ENCODE measurements at places on chromosomes 1 and 21.

- no peak for DNase-seq
These were observed 79.9 kb downstream of the DMRTA2 start for GRCh38 chr1:50343323-50343722.

DNA sequence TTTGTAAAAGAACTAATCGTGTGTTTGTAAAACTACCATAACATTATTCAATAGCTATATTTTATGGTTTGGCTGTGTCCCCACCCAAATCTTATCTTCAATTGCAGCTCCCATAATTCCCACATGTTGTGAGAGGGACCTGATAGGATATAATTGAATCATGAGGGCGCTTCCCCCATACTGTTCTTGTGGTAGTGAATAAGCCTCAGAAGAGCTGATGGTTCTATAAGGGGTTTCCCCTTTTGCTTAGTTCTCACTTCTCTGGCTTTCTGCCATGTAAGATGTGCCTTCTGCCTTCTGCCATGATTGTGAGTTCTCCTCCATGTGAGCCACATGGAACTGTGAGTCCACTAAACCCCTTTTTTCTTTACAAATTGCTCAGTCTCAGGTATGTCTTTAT lies 1372.3 kb downstream of the AMY1C start:
- no peak for DNase-seq

GRCh38 chr1:168598892-168599291 lies 22.5 kb downstream of the XCL1 start:
- no peak for DNase-seq

GRCh38 chr1:72634946-72635345 lies 352.6 kb upstream of the NEGR1 start:
- DNase-seq = no peak

DNA sequence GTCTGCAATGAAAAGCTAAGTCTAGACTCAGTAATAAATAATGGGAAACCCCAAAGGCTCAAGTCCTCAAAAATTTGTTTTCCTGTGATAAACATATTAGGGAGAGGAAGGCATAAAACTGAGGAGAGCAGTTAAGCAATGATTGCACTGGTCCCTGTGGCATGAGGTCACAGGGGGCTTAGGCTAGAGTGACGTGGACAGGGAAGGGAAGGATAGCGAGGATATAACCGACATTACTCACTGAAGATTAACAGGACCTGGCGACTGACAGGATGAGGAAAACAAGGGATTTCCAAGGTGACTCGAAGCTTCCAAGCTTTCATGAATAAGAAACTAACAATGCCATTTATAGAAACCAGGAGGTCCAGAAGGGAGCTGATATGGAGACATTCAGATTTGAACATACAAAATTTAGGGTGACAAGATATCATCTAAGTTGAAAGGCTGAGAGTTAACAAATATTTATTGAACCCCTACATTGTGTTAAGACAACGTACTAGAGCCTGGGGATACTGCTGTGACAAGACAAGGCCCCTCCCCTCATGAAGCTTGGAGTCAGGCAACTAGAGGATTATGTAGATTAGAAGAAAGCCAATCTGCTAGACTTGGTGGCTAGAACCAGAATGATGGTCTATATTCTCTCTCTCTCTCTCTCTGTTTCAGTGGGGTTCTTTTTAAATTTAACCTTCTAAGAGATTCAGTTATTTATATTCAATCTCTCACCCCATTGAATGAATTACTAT lies 33.2 kb upstream of the PKN2 start:
- DNase-seq = no peak

GRCh38 chr1:228013935-228014930 lies 7.4 kb downstream of the WNT3A start:
- no peak for DNase-seq

DNA sequence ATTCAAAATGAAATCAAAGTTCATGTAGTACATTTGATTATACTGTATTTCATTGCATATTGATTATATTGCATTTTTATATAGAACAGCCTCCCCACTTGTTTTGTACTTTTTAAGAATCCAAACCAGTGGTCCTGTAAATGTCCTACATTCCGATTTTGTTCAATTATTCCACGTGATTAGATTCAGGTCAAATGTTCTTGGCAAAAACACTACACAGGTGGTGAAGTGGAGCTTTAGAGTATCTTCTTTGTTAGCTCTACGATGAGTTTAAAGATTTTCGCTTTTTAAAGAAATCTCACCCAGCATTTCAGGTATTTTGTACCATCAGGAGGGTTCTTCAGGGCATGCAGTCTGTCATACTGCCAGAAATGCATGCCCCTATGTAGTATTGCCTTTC lies 120.6 kb downstream of the TRIM33 start:
- DNase-seq = no peak

- DNase-seq = no peak
These were observed 79.6 kb upstream of the GCLM start for GRCh38 chr1:93988634-93989350.

- no peak for DNase-seq
These were observed 1.9 kb downstream of the GPR25 start for GRCh38 chr1:200874694-200875093.

GRCh38 chr1:26630634-26631033 lies 65.2 kb upstream of the ARID1A start:
- DNase-seq = no peak

GRCh38 chr1:26314501-26314900 lies 3.3 kb upstream of the CD52 start:
- no peak for DNase-seq

GRCh38 chr1:91854852-91855534 lies 31.0 kb downstream of the TGFBR3 start:
- no peak for DNase-seq

- no peak for DNase-seq
These were observed 27.5 kb upstream of the VPS26C start for GRCh38 chr21:37294679-37295078.

DNA sequence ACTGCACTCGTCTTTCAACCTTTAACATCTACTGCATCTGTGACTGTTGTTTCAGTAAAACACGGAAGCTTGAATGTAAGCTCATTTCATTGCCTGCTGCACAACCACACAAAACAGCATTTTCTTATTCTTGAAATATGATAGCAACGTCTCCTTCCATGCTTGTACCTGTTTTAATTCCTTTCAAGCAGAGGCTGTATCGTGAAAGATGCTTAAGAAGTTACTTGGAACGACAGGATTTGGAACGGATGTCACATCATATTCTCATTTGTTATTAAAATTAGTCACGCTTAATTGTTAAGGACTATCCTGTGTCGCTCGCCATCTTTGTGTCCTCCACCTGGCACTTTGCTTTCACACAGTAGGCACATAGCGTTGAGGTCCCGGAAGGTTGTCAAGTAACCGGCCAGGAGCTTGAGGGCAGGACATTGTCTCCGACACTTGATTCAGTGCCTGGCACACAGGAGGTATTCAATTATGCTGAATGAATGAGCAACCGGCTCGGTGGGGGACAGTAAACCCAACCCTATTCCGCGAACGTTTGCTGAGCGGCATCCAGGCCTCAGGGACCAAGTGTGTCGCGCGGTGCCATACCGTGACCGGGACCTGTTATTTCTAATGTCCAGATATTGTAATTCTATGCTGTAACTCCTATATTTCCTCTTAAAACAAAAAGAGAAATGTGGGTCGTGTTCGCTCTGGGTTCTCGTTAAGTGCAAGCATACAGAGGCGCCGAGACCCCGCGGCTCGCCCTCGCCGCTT lies 499 bp upstream of the SH3GLB1 start:
- DNase-seq = no peak

DNA sequence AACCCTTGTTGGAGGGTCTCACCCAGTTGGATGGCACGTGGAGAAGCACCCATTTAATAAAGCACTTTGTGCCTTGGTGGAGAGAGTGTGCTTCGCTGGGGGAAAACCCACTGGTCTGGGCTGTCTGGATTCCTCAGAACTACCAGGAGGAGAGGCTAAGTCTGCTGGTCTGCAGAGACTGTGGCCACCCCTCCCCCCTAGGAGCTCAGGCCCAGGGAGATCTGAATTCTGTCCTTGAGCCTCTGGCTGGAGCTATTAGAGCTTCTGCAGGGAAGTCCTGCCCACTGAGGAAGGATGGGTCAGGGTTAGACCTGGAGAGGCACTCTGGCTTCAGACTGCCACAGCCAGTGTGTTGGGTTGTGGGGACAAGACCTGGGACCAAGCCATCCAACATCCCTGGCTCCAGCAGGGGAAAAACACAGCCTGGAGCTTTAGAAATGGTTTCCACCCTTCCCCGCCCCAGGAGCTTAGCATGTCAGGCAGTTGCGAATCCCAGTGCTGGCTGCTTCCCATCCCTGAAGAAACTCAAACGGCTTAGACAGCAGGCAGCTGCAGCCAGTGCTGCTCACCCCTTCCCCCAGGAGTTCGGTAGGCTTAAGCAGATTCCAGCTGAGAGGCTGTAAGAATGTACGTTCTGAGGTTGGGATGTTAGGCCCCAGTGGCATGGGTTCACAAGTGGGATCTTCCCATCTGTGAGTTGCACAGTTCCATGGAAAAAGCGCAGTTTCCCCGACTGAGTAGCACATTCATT lies 288.3 kb downstream of the TGFB2 start:
- DNase-seq = no peak

DNA sequence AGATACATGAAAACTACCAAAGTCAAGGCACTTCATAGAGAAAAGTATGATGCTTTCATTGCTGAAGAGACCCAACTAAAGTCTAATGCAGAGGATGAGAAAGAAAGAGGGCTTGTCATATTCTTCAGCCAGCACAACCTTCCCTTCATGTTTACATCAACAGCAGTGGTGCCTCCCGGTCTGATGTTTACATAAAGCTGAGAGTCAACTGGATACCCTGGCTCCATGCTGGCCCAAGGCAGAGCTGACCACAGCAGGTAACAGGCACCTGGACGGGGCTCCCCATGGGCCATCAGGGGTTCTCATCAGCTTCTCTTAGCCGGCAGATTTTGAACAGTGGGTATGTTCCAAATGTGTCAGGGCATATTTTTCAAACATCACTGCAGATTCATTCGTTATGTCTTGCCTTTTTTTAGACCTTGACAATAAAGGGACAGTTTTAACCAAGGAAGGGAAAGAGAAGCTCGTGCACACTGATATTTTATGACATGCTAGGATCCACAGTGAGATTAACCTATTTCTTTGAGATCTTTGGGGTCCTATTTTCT lies 117.1 kb downstream of the NRIP1 start:
- DNase-seq = no peak

DNA sequence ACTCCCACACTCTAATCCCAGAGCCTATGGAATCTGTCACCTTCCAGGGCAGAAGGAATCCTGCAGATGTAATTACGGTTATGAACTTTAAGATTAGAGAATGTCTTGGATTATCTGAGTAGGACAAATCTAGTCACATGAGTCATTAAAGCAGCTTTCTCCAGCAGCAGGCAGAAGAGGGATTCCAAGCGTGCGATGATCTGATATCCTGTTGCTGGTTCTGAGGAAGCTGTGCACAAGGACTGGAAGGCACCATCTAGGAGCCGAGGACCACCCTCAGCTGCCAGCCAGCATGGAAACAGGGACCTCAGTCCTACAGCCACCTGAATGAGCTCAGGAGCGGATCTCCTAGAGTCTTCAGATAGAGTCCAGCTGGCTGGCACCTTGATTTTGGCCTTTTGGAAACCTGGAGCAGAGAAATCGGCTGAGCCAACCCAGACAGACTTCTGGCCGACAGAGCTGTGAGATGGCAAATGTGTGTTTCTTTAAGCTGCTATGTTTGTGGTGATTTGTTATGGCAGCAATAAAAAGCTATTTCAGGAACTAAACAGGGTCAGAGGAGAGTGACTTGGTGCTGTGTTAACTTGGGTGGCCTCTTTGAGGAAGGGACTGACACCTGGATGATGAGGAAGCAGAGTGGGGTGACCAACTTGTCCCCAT lies 34.5 kb downstream of the LRRN2 start:
- DNase-seq = no peak

GRCh38 chr1:17682400-17682799 lies 72.7 kb upstream of the ACTL8 start:
- no peak for DNase-seq

DNA sequence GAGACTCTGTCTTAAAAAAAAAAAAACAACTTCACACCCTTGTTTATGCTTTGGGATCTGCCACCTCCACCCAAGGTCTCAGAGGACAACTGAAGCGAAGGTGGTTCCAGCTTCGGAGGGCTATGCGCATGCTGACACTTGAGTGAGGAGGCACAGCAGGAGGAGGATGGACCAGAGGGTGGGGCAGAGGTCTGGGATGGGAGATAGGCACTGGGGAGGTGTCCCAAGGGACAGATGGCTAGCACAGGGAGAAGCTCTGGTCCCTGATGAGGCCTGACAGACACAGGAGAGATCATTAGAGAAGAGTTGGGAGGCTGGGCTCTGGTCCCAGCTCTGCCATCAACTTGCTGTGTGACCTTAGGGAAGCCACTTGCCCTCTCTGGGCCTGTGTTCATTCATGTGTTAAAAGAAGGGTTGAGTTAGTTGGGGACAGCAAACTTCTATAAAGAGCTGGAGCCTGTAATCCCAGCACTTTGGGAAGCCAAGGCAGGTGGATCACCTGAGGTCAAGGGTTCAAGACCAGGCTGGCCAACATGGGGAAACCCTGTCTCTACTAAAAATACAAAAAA lies 16.8 kb downstream of the E2F2 start:
- DNase-seq = no peak

GRCh38 chr1:147388969-147389368 lies 146.5 kb downstream of the CHD1L start:
- DNase-seq = no peak

DNA sequence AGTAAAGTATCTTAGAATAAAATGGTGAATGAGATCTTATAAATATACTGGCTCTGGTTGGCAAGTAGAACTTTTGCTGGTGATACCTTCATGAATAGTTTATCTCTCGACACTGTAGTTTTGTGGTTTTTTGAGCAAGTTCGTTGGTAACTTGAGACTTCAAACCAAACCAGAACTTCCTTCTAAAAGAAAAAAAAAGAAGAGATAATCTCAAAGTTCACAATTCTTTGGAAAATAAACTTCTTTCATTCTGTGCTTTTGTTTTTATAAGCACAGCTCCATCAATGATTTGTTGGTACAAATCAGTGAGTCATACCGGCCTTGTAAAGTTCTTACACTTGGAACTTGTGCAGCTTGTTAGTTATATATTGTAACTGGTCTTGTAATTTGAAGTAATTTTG lies 2.3 kb downstream of the HIPK1 start:
- DNase-seq = no peak

All from stimulated activated CD4-positive, alpha-beta T cell treated with anti-CD3 and anti-CD28 coated beads, TNF-alpha, amount 100 ng/mL, for 4 hours (primary cell).